ENCODE measurements at places on chromosomes 6 and 20.

- DNase-seq, result no peak
These were observed 44.6 kb downstream of the HIVEP2 start for GRCh38 chr6:142900227-142900971.

DNA sequence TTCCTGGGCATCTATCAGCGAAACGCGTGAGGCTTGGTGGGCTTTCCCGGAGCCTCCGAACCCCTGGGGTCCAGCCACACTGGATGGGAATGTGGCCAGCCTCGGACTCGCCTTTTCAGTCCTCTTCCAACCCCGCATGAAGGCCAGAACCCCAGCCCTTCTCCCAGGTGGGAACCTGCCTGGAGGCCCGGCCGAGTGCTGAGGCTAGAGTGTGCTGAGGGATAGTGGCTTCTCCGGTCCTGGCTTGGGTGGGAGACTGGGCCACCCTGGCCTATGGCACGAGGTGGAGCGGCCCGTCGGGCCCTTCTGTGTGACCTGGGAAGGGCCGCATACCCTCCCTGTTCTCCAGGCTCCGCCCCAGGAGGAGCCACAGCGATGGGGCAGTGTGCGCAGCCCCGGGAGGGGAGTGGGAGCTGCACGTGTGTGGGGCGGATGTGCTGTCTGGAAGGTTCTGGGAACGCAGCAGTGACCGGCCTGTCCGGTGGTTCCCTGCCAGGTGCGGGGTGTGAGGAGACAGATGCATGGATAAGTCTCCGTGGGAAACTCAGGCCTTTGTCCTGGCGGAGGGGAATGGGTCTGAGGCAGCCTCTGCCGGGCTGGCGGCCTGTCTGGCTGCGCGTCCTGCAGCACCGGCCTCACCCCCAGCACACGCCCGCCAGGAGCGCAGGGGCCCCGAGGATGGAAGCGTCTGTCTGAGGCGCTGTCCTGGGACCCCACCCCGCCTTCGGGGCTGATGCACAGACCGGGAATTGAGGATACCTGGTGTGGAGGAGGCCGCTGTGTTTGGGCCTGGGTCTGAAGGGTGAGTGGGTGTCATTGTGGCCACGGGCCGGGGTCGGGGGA lies 1.1 kb upstream of the BHLHE23 start:
- DNase-seq, result no peak

DNA sequence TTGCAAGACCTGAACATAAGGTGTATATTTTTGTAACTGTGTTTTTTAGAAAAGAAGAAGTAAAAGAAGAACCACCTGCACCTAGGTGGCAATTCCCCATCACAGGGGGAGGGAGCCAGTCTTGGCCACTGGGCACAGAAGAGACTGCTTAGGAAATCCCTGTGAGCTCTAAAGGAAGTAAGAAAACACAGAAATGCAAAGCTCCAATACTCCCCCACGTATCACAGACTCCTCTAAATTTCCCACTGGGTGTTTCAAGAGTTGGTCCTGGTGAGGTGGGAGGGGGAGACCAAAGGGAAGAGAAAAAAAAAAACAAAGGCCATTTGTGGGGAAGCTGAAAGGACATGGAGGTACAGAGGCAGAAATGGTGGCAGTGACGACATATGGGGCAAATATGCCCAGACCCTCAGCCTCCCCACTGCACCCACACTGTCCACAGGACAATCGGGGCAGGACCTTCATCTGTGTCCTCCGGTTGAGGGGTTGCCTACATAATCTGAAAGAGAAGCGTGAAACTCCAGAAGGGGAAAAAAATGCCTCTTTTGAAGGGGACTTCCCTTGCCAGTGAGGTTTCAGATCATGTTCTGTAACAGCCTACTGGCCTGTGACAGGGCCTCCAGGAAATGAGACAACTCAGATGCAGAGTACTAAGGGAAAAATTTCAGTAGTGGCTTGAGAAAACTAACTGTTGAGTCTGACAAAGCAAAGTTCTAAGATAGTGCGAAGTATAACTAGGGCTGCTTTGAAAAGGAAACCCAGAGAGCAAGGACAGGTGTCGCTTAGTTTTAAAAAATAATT lies 226.2 kb upstream of the MARCKS start:
- no peak for DNase-seq

- DNase-seq, result no peak
These were observed 61.4 kb upstream of the TOX2 start for GRCh38 chr20:43853174-43853803.

DNA sequence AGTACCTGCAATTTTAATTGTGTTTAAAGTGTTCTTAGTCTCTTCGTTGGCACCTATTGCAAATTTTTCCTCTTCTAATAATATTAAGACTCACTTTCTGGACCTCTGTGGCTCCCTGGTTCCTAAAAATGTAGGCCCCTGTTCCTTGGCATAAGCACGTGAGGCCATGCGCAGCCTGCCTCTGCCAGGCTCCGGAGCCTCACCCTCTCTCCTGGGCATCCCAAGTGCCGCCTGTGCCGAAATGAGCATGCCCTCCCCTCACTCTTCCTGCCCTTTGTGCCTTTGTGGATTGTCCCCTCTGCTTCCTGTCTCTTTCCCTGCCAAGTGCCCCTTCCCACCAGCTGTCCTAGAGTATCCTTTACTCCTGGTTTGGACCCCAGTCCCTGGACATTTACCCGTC lies 246.1 kb downstream of the TMEM242 start:
- no peak for DNase-seq

GRCh38 chr6:21005816-21006570 lies 471.7 kb downstream of the CDKAL1 start:
- no peak for DNase-seq

DNA sequence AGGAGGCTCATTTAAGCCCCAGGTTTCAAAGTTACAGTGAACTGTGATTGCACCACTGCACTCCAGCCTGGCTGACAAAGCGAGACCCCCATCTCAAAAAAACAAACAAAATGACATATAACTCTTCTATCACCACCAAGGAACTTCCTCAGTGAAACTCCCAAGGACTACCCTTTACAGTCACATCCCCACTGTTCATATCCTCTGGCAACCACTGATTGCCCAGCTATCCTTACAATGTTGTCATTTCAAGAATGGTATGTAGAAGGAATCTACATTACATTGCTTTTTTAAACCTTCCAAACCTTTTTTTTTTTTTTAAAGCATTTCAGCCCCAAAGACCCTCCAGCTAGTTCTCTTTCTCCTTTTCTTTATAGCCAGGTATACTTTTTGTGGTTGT lies 123.1 kb upstream of the CARMIL1 start:
- DNase-seq, result no peak

DNA sequence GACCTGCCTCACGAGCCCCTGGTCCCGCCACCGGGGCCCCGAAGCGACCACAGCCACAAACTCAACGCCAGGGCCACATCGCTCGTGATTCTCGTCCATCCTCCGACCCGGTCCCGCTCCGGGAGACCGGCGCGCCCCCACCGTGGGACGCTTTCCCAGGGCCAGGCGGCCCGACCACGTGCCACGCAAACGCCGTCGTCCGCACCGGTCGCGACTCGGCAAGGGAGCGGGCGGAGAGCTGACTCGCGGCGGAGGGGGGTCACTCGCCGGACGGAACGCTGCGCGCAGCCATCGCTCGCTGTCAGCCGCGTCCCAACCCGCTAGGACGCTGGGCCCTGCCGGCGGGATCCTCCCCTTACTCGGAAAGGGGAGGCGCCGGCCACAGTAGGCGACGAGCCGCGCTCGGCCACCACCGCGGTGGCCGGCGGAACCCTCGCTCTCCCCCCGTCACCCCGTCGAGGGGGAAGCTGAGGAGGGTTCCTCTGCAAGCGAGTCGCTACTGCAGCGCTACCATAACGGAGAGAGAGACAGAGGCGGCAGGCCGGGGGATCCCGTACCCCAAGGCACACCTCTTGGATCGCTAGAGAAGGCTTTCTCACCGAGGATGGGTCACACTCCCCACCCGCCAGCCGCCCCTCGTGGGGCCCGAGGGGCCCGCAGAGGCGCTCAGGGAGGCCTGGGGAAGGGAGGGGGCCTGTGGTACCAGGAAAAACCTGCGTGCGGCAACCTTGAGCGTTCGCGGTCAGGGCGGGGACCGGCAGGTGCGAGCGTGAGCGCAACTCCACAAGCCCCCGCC lies 511.8 kb upstream of the ZNF337 start:
- DNase-seq, result no peak

DNA sequence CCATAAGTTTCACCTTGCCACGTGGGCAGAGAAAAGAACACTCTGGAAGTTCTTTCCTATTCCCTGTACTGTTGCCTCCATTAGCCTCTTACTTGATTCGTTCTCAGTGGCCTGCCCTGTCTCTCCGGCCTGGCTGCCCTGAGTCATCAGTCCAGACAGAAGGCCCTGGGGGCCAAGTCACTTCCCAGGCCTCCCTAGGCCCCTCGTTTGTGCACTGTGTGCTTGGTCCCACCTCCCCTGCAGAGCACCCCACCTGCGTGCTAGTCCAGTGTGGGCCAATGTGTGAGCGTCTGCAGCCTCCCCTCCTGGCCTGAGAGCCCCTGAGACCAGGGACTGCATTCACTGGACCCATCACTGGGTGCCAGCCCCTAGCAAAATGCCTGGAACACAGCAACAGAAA lies 191.2 kb upstream of the RREB1 start:
- DNase-seq, result no peak

- DNase-seq, result no peak
These were observed 172.8 kb downstream of the KLHL32 start for GRCh38 chr6:97097068-97098047.

GRCh38 chr6:140571145-140571544 lies 1196.7 kb upstream of the CITED2 start:
- no peak for DNase-seq

DNA sequence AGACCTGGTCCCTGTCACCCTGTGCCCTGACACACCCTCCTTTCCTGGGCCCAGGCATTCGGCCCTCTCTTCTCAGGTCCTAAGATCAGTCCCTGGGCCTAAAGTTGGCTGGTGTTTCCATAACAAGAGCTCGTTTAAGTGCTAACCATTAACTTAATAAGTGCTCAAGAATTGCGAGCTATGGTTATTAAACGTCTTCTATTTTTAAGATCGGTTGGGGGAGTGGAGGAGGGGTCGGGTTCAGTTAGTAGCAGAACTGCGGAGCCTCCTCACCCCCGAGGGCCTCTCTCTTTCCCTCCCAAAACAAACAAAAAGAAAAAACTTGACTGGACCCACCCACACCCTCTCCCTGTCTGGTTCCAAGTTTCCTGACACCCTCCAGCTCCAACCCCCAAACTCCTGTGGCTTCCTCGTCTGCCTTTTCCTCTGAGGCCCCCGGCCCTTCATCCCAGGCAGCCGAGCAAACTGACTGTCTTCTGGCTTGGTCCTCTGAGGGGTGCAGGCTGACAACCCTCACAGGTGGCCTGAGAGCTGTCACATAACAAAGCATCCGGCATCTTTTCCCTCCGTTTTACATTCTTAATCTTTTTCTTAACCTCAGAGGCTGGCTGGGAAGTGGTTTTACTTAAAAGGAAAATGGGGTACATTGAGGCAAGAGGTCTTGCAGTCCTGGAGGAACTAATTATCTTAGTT lies 2.0 kb downstream of the STK35 start:
- DNase-seq, result no peak

- DNase-seq, result no peak
These were observed 3.9 kb upstream of the OTOR start for GRCh38 chr20:16744178-16744807.

DNA sequence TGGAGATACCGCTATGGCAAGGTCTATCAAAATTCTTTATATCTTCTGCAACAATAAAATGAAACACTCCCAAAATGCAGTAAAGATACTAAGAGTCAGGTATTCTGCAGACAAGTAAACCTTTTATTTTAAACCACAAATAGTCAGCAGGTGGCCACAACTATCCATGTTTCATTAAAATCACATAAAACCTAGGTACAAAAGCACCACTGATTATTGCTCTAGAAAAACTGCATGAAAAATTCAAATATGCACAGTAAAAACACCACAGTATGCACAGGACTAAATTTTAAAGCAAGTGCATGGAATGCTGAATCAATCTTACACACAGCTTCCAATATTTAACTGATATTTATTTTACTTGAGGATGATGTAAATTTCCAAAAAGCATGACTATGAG lies 33.3 kb downstream of the HMGN3 start:
- DNase-seq, result no peak

GRCh38 chr20:50346374-50347283 lies 156.0 kb downstream of the CEBPB start:
- no peak for DNase-seq

DNA sequence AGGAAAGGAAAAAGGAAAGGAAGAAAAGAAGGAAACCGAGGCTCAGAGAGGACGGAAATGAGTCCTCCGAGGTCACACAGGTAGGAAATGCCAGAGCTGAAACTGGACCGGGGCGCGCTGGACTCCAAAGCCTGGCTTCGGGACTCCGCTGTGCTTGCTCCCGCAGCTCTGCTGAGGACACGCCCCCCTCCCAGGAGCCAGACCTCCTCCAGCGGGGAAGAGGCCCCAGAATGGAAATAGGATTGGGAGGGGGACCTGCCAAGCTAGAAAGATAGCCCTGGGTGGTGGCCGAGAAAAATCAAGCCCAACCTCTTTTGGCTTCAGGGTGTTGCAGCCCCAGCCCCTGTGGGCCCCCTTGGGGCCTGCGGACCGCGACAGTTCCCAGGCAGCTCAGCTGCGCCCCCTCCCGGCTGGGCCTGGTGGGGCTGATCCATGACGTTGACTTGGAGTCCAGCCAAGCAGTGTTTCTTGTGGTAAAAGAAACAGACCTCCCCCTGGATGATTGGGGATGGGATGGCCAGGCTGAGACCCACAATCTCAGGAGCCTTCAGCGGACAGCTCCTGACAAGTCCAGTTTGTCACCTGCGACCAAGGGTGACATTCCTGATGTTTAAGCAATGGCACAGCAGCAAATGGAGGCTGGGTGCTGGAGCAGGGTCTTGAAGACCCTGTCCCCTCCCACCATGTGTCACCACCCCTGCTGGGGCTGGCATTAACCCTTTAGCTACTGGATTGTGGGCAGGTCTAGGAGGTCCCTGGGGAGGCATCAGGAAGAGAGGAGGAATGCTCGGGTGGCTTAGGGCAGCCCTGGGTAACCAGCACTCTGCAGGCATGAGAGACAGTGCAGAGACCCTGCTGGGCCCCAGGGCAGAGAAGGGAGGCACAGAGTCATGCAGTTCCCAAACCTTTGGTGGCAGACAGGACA lies 55.4 kb downstream of the RIPOR3 start:
- DNase-seq, result peak; percentile 45

GRCh38 chr6:106094964-106095335 lies 8.8 kb downstream of the PRDM1 start:
- no peak for DNase-seq
